ENCODE measurements at places on chromosomes 7 and 10.

DNA sequence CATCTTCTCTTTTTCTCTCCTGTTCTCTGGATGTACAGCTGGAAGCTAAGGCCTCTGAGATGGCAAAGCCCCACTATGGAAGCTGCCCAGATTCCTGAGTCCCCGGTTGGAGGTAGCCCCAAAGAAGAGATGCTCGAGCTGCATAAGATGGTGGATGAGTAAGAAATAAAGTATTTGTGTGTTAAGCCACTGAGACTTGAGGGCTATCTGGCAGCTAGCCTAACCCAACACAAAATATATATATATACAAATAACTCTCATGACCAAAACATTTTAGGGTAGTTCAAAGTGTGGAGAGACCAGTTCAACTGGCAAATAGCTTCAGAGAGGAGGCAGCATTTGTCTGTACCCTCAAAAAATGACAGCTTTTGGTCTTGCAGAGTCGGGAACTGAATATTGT, 72.4 kb upstream of the PDE1C start:
- no peak for DNase-seq

DNA sequence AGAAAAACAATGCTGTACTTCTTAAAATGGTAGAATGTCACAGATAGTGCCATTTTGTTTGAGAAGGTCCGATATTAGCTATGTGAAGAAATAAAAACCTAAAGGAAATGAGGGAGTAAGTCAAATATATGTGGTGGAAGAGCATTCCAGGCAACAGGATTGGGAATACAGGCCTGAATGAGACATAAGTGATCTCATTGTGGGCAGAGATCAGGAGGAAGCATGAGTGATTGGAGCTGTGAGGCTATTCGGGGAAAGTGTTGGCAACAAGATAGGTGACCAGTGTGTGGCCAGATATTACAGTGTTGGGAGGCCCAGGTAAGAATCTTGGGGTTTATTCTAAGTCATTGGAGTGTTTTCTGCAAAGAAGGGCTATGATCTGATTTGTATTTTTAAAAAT, 41.3 kb upstream of the AGMO start:
- DNase-seq, result no peak

GRCh38 chr7:105862276-105862675, 14.1 kb downstream of the ATXN7L1 start:
- no peak for DNase-seq

GRCh38 chr7:46626691-46627310, 705.7 kb upstream of the IGFBP3 start:
- DNase-seq, result no peak

- DNase-seq, result no peak
Observed at GRCh38 chr7:17099083-17099973, 199.1 kb upstream of the AHR start.

- no peak for DNase-seq
Observed at GRCh38 chr7:78587443-78588044, 789.0 kb downstream of the PHTF2 start.

- DNase-seq, result no peak
Observed at GRCh38 chr7:124428781-124429180, 336.8 kb downstream of the GPR37 start.

DNA sequence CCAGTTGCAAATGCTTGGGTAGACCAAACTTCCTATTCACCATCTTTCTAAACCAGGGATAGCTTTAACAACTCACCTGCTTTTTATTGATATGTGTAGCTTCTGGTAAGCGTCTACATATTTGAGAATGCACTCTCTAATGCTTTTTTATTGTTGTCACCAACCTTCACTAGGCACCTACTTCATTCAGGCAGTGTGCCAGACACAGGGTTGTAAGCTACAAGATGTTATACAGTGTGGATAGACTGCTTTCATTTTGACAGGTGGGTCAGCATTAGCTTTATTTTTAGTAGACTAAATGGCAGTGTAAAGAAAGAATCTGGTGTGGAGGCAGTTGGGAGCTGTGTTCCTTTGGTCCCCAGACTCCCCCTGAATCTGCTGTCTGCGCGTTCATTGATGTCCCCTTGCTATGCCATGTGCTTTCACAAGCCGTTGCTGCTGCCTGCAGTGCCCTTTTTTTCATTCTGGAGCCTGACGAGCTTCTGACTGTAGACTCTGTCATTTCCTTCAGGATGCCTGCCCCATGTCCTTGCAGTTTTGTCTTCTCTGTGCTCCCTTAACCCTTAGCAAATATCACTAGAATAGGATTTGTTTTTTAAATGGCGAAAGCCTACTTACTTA, 32.1 kb downstream of the NRF1 start:
- DNase-seq, result no peak

GRCh38 chr7:131090886-131091692, 236.6 kb upstream of the MKLN1 start:
- DNase-seq, result no peak

GRCh38 chr7:146645383-146645976, 528.9 kb downstream of the CNTNAP2 start:
- no peak for DNase-seq

GRCh38 chr7:69213878-69214277, 384.4 kb upstream of the AUTS2 start:
- DNase-seq, result no peak

DNA sequence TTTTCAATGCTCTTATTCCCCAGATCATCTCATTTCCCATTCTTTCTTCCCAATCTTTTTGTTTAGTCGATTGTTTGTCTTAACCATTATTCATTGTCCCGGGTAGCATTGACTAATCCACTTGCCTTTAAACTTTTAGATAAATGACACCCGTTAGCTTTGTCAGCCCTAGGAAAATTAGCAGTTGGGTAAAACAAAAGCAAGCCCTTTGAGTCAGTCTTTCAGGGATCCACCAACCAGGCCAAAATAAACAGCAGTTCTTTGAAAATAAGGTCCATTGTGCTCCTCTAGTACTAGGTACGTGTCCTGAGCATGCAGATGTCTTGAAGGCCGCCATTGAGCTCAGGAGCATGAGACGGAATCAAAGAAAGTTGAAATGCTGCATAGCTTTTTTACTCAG, 369.7 kb upstream of the MYO3A start:
- DNase-seq, result no peak

DNA sequence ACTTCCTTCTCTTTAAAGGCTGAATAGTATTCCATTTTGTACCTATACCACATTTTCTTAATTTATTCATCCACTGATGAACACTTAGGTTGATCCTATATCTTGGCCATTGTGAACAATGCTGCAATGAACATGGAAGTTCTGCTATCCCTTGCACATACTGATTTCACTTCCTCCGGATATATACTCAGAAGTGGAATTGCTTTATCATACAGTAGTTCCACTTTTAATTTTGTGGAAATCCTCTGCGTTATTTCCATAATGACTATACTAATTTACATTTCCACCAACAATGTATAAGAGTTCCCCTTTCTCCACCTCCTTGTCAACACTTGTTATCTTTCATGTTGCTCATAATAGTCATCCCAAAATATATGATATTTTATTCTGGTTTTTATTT, 312.6 kb downstream of the PLXDC2 start:
- DNase-seq, result no peak

DNA sequence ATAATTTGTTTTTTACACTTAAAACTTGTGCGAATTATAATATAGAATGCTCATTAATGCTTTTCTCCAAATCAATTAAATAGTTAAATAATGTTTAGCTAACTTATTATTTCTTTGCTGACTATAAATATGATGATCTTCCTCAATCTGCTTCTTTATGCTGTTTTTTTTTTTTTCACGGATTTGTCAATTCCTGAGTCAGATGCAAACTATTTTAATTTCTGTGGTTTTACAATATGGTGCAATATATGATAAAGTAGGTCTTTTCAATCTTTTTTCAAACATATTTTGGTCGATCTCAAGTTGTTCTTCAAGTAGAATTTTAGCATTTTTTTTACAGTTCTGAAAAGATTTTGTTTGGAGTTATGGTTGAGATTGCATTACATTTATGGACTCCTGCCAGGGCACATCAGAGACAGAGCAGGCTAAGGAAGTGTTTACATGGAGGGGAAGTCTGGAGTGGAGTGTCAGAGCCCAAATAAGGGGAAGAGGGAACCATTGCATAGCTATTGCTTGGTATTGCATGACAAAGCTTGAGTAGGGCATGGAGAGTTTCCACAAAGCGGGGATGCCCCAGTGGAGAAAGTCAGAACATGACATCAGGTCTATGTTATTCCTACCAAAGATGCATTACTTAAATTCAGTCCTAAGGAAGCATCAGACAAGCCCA, 204.4 kb downstream of the OTUD1 start:
- DNase-seq, result peak; percentile 82

GRCh38 chr7:140876519-140877248, 48.0 kb downstream of the BRAF start:
- DNase-seq, result no peak

DNA sequence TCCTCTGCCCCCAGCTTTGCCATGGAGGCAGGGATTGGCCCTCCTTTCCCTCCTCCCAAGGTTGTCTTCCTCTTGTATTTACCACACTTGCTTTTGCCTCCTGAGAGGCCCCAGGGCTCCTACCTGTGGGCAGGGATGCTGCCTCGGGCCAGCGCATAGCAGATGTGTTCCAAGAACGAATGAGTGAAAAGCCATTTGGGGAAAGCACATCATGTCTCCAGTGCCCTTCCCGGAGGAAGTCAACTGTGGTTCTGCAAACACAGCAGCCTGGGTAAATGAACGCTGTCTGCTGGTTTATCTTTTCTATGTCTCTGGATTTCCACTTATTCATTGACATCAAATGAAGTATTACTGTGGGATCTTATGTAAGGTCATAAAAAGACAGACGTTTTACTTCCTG, 161.7 kb downstream of the FANK1 start:
- no peak for DNase-seq

GRCh38 chr7:16211402-16211925, 209.9 kb downstream of the CRPPA start:
- DNase-seq, result no peak

DNA sequence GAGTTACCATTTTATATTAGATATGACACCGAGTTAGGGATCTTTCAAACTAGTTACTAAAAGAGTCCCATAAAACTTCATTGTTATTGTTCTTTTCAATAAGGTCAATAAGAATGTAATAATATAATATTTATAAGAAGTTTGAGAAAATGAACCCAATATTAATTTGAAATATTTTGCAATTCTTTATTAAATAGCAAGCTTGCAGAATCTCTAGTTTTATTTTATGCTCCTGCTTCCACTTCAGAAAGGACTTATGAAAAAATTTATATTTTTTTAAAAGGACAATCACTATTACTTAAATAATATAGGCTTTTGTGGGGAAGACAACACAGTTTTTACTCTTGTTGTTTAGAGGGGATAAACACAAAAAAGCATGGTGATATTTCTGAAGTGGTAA, 47.9 kb downstream of the LUC7L2 start:
- DNase-seq, result no peak

- no peak for DNase-seq
Observed at GRCh38 chr10:131725581-131726069, 175.2 kb upstream of the PPP2R2D start.

GRCh38 chr7:16846601-16847165, 35.1 kb downstream of the AGR3 start:
- no peak for DNase-seq

DNA sequence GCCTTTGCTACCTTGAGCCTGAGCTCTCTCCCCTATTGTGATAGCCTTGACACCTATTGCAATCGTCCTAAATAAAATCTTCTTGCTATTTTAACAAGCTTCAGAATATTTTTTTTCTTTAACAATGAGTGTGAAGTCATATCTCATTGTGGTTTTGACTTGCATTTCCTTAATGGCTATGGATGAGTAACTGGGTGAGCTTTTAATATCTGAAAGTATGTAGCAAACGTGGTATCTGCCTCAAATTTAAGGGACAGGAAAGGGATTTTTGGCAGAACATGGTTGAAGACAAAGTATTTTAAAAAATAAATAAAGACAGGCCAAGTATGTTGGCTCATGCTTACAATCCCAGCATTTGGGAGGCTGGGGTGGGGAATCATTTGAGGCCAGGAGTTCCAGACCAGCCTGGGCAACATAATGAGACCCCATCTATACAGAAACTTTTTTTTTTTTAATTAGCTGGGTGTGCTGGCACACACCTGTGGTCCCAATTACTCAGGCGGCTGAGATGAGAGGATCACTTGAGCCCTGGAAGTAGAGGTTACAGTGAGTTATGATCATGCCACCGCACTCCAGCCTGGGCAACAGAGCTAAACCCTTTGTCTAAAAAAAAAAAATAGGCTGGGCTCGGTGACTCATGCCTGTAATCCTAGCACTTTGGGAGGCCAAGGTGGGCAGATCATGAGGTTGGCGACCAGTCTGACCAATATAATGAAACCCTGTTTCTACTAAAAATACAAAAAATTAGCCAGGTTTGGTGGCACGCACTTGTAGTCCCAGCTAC, 319.3 kb upstream of the NRP1 start:
- DNase-seq, result no peak

- no peak for DNase-seq
Observed at GRCh38 chr7:2528481-2529095, 9.0 kb downstream of the LFNG start.

DNA sequence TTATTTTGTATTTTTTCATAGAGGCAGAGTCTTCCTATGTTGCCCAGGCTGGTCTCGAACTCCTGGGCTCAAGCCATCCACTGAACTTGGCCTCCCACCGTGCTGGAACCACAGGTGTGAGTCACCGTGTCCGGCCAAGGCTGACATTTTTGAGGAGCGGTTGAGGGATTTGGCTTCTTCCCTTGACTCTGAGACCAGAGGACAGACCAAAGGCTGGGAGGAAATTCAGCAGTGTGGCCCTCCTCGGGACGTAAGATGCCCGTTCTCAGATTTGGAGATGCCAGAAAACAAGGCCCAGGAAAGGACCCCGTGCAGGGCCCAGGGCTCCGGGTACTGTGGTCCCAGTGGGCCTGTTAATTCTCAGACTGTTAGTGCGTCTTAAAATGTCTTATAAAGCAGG, 146.2 kb downstream of the WDR37 start:
- DNase-seq, result no peak

DNA sequence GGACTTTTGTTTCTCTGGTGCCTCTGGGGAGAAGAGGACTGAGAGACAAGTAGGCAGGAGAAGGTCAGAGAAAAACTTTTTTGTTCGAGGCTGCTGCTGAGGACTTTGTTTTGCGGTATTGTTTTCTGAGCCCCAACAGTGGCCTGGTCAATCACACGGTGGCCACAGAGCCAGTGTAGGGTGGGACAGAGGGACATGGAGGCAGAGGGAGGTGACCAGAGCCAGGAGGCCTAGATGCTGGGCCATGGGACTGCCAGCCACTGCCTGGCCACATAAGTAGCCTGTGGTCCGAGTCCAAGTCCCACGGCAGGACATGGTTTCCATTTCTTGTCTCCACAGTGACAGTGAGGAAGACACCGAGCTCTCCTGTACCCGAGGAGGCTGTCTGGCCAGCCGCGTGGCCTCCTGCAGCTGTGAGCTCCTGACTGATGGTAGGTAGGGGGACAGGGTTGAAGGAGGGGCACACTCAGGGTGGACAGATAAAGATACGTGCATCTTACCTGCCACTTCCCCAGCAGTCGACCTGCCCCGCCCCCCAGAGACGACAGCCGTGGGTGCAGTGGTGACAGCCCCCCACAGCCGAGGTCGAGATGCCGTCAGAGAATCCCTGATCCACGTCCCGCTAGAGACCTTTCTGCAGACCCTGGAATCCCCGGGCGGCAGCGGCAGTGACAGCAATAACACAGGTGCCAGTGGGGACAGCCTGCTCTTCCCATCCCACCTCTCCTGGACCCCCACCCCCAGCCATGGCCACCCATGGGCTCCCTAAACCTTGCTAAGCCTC, 27.5 kb downstream of the SH2B2 start:
- DNase-seq, result no peak

All from HL-60 (cell line).